ENCODE measurements at places on chromosomes 11 and 22. TPM values are rescaled to one million over a fixed set of nuclear protein-coding genes. Genes with fewer than 3 reads are reported as not detected.

The NPTXR gene
- 0.84 TPM for polyA plus RNA-seq

DNA sequence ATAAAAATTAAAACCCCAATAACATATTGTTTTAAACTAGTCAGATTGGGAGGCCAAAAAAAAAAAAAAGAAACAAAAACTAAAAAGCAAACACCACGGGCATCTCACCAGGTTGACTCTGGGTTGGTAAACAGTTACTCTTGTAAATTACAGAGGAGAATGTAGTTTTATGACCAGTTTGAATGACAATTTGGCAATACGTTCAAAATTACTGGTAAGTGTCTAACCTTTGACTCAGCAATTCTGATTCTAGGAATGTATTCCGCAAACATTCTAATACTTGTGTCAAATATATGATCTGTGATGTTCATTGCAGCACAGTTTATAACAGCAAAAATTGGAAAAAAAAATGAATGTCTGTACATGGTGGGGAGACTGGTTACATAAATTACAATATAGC, 1376.0 kb downstream of the TBC1D22A start:
- no peak for DNase-seq

GRCh38 chr11:82976786-82977185, 75.2 kb downstream of the DDIAS start:
- DNase-seq, result no peak

DNA sequence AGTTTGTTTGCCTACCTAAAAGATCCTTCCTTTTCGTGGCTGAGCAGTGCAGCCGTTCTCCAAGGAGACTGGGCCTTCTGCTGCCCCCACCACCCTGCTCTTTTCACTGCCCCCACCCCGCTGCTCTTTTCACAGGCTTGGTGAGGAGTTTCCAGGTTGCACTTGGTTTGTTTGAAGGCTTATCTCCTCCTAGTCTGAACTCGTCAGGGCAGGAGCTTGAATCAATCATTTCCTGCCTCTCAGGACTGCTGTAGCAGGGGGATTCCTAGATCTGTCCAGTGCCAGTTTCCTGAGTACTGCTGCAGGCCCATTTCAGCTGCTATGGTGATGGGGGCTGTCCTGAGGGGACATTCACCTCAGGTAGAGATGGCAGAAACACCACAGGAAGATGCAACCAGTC, 10.0 kb downstream of the MED15 start:
- DNase-seq, result no peak

The RAB36 gene
- polyA plus RNA-seq, result 4.6 TPM

The PPP6R2 gene
- polyA plus RNA-seq, result 19.7 TPM

DNA sequence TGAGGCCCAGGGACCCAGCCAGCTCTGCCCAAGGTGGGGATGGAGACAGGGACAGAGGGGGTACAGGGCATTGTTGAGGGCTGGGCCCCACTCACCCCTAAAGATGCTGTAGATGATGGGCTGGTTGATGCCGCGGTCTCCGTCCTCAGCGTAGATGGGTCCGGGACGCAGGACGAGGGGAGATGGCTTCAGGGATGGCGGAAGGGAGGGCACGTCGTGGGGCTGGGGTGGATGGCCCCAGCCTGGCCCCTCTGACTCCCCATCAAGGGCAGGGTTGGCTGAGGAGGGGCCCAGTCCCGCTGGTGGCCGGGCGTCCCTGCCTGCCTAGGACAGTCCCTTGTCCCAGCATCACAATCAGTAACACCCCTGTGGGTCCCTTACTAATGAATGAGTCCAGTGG, 4.5 kb upstream of the IRF7 start:
- no peak for DNase-seq

DNA sequence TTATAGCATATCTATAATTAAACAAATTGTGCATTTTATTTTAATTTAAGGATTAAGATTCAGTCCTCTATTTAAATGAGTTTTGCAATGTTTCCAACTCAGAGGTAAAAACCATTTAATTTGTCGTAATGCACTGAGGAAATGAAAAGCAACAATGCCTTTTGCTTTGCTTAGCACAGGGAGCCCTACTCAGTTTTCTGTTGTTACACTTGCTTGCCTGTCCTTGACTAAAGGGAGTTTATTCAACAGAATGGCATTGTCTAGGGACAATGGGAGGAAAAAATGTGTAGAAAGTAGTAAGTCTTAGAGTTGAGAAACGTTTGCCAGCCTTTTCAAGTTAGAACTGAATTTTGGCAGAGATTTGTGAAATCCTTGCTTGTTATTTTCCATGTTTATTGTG, 734.2 kb upstream of the ANO3 start:
- DNase-seq, result no peak

The OR10V1 gene
- polyA plus RNA-seq, result not detected

The SPON1 gene
- polyA plus RNA-seq, result 5.0 TPM

DNA sequence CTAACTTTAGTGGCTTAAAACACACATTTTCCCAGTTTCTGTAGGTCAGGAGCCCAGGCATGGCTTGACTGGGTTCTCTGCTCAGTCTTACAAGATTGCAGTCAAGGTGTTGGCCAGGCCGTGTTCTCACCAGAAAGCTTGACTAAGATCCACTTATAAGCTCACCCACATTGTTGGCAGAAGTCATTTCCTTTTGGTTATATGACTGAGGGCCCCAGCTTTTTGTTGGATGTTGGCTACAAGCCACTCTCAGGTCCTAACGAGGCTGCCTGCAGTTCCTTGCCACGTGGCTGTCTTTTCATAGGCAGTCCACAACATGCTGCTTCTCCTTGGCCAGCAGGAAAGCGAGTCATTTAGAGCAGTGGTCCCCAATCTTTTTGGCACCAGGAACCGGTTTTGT, 79.3 kb upstream of the CRTAM start:
- DNase-seq, result no peak

Measured in fibroblast of lung (primary cell).